ENCODE measurements at places on chromosomes 12 and 14.

DNA sequence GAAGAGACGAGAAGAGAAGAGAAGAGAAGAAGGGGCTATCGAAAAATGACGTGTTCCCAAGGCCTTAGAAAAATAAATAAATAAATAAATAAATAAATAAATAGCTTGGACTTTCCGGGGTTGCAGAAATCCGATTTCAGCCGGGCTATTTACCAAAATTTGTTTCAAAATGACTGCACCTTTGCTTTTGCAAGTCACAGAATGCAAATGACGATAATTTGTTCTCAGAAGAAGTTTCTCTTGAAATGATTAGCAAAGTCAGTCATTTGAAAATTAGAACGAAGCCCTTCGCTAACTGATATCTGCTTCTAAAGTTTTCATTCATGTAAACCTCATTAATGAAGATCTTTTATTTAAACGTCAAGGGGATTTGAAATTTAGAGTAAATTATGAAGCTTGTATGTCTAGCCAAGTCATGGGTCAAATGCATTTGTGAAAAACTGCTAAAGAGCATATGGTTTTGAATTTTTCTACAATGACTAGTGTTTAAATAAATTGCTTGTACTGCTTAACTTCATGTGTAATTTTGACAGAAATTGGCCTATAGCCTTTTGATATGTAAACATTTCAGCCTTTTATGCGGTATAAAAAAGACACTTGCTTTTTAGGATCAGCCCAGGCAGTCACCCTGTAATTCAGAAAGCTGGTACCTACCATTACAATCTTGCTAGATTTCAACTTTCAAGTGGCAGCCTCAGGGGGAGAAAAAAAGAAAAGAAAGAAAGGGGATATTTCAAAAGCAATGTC is 4.6 kb upstream of the GSC start:
- no peak for DNase-seq

- no peak for DNase-seq
Observed at GRCh38 chr14:105682956-105683570, 156.7 kb downstream of the TMEM121 start.

DNA sequence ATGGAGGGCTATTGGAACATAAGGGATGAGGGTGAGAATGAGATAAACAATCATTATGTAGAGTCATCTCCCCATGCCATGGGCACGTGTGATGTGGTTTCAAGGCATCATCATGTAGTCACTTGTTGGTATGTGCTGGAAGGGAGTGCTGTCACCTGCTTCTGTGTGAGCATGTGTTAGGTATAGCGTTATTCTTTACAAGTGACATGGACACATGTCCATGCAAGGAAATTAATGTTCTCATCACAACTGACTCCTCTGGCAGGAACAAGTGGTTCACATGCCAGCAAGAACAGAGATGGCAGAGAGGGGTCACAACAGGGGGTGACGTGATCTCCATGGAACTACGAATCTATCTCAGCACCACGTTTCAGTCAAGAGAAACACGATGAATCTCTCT is 815.8 kb downstream of the BCL11B start:
- no peak for DNase-seq

GRCh38 chr14:40682131-40682913 is 924.4 kb upstream of the LRFN5 start:
- no peak for DNase-seq

DNA sequence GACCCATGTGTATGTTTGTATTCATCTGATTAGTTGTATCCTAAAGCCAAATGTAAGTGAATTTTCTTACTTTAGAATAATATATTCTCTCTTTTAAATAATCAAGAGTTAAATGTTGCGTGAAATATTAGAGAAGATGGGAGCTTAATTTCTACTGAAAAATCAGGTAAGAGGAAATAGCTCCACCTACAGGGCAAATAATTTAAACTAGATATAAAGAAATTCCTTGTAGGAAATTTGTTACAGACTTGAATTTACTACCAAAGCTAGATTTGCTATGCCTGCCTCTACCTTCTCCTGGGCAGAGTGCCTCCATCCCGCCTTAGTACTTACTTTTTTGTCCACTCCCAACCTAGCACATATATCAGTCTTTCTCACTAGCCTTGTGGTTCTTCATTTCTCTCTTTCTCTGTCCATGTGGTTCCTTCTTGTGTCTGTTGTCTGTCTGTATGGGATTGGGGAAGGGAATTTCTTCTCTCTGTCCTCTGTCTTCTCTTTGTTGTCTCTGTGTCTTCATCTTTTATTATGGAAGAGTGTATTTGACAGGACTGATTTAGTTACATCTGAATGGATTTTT is 44.7 kb downstream of the PALS1 start:
- peak; percentile 50 for DNase-seq
